ENCODE measurements at places on chromosomes 7 and 10.

GRCh38 chr7:120774481-120774880 is 83.5 kb downstream of the TSPAN12 start:
- DNase-seq, result no peak

GRCh38 chr7:92403760-92404074 is 43.6 kb upstream of the GATAD1 start:
- DNase-seq, result no peak

- DNase-seq, result no peak
Observed at GRCh38 chr10:57948796-57949195, 318.9 kb downstream of the IPMK start.

DNA sequence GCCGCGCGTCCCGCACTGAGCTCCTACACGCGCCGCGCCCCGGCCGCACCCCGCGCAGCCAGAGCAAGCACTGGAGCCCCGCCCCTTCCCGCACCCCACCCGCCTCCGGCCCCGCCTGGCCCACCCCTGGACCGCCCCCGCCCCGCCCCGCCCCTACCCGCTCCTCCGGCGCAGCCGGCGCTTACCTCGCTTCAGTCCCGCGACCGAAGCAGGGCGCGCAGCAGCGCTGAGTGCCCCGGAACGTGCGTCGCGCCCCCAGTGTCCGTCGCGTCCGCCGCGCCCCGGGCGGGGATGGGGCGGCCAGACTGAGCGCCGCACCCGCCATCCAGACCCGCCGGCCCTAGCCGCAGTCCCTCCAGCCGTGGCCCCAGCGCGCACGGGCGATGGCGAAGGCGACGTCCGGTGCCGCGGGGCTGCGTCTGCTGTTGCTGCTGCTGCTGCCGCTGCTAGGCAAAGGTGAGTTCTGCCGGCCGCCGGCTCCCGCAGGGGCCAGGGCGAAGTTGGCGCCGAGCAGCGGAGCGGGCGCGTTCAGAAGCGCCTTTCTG is at the start of gene RET:
Gene RET (plus strand): TSS at position 194 of the 545 bp plus-strand sequence. CDS start 190 bp downstream, at position 384.
- DNase-seq, result peak; percentile 21

- DNase-seq, result no peak
Observed at GRCh38 chr7:28354601-28355402, 57.5 kb upstream of the CREB5 start.

DNA sequence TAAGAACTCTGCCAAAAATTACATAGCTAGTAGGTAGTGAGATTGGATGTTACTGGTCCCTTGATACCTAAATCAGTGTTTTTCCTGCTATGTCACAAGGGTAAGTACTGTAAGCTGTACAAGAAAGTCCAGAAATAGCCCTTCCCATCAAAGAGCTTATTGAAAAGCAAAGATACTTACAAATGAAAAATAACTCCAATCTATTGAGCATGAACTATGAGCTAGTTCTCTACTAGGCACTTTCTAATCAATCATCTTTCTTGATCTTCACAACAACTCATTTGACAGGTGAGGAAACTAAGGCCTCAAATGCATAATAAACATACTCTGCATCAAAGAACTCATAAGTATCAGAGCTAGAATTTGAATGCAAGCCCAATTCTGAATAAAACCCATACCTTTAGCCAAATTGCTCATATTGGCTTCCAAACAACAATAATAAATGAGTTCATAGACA is 249.8 kb upstream of the TCF7L2 start:
- no peak for DNase-seq

- no peak for DNase-seq
Observed at GRCh38 chr7:7607010-7607409, 33.5 kb upstream of the UMAD1 start.

DNA sequence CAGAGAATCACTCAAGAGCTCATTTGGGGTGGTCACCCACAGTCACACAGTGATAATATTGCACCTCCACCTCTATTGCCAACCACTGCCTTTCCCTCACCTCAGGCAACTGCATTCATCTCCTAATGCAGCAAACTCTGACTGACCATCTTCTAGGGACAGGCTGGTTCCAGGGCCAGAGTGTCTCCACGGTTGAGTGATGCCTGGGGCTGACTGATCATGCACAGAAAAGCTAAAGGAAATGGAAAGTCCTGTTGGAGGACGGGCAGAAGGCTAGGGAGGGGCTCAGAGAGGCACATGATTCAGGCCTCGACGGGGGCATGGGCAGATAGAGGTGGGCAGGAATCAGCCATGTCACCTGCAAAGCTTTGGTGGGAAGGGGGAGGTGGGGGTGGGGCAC is 127.1 kb upstream of the TNS3 start:
- no peak for DNase-seq

- no peak for DNase-seq
Observed at GRCh38 chr10:12971001-12971788, 30.3 kb downstream of the CCDC3 start.

DNA sequence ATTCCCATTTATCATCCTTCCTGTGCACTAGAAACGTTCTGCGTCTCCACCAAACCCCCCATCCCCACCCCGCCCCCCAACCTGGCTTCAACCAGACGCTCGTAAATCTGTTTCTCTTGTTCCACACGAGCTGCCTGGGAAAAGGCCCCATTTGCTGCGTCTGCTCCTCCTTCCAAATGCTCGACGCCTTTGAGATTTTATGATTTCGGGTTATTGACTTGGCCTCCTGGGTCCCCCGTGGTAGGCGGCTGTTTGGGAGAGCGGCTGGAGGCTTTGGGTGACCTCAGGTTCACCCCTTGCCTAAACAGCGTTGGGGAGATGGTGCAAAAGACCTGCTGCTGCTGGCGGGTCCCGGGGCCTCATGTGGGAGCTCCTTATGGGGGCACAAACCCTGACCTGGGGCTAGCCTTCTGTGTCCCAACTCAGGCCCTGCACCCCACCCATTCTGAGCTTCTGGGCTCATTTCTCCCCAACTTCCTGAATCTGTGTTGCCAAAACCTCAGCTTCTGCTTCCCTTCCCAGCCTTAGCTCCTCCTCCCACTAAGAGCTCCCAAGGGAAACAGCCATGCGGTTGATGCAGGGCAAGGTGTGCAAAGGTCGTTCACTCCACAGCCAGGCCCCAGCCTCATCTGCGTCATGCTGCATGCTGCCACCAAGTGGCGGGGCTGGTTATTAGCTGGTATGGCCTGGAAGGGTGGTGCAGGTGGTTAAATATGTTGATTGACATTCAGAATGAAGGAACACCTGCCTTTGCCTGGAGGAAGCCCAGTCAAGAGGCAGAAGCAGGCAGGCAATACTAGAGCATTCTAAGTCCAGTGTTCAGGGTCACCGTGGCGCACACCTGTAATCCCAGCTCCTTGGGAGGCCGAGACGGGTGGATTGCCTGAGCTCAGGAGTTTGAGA is 49.1 kb upstream of the ELN start:
- peak; percentile 83 for DNase-seq

DNA sequence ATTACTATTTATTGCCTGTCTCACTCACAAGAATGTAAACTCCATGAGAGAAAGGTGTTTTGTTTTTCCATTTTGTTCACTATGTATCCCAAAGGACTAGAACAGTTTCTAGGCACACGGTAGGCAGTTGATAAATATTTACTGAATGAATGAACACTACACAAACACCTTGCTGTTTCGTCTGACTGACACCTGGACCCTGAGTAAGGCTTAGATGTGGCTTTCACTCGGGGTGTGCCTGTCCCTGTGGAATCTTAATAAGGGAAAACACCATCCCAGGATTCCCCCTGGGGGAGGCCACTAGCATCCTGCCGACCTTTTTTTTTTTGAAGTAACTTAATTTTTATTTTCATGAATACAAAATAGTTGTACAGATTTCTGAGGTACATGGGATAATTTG is 66.6 kb upstream of the STEAP1B start:
- no peak for DNase-seq
